ENCODE measurements at places on chromosomes 4 and X.

DNA sequence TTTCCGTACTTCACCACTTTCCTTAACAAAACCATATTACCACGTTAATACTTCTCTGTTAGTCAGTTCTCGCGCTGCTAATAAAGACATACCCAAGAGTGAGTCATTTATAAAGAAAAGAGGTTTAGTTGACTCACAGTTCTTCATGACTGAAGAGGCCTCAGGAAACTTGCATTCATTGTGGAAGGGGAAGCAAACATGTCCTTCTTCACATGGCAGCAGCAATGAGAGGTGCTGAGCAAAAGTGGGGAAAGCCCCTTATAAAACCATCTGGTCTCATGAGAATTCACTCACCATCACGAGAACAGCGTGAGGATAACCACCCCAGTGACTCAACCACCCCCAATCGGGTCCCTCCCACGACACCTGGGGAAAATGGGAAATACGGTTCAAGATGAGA, 289.8 kb upstream of the CLNK start:
- DNase-seq = no peak

DNA sequence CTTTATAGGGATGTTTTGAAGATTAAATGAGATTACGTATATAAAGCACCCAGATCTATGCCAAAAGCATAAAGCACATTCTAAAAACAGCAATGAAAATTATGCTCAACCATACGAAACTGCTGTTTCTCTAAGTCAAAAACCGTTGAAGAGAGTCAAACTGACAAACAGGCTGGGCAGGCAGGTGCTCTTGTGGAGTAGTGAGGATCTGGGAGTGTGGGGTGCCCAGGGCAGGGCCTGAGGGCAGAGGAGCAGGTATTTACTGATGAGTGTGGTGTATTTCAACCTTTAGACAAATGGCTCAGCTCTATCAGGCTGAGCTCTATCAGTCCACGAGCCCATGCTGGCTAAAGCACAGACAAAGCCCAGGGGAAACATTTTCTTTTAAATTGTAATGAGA, 40.4 kb downstream of the RELL1 start:
- DNase-seq = no peak

GRCh38 chr4:76074468-76074867, at the start of gene ART3:
TSS of gene ART3 (plus strand) at chr4:76074709. CDS start at chr4:76075890, 1,181 bp downstream.
- no peak for DNase-seq

DNA sequence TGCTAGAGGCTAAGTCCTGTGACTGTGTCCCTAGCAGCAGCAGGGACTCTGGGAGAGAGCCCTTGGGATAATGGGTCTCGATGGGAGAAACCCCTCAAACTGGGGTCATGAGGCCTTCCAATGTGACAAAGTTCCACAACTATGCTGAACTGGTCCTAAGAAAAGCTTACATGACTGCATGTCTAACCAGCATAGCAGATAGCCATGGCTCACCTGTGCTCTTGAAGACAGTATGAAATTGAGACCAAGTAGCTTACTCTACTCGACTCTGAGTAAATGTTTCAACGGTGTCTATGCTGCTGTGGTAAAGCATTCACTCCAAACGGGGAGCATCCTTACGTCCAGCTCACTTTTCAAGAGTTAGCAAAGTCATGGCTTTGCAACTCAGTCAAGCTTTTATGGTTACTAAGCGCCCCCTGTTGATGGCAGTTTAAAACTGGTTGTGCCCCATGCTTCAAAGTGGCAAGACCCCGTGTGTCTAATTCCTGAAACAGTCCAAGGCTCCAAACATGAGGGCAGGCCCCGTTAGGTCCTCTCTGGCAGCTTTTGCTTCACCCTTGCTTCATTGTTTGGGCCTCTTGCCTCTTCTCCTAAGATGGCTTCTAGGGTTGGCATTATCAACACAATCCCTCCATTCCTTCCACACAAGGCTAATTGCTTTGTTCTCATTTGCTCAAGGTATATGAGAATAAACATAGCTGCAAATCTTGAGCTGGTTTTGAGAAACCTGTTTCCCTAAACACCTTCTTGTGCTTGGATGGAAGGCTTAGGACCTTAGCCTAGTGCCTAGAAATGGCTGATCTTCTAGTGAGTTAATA, 46.6 kb downstream of the CCNG2 start:
- peak; percentile 79 for DNase-seq

- DNase-seq = no peak
These were observed 19.3 kb upstream of the VCX2 start for GRCh38 chrX:8190341-8190830.

DNA sequence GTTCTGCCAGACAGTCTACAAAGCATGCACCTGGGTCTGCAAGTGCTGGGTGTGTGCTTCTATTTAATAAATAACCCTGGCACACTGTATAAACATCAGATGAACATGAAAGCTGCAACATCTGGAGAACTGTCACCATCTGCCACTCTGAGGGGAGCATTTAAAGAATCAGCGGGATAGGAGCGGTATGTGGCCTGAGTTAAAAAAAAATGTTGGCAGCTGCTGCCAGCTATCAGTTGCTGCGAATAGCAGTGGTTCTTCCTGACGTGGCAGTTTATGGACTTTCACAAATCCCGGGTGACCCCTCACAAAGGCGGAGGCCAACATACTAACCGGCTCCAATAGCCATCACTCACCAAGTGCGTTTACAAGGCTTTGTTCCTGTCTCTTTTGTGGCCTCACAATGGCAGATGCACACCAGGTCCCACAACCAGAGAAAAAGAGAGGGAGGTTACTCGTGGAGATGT, 95.1 kb downstream of the RASL11B start:
- DNase-seq = no peak

GRCh38 chr4:112327965-112328733, 31.0 kb downstream of the ALPK1 start:
- DNase-seq = peak; percentile 68

DNA sequence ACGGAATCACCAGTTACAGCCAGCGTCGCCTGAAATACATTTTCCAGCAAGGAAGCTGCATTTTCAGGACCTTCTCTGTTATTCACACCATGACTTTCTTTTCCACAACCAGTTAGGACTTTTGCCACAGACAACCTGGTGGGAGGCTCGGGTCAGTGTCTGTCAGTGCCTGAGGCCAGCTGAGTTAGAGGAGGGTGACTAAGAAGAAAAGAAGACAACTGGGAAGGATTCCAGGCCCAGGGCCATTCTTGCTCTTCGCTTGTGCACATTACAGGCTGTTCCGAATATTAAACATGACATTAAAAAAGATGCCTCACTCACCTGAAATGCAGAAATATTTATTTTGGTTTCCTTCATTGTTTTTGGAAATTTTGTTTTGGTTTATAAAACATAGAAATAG, 21.4 kb upstream of the CENPU start:
- DNase-seq = peak; percentile 40

- peak; percentile 18 for DNase-seq
These were observed 373.3 kb downstream of the IDS start for GRCh38 chrX:149131774-149132173.

DNA sequence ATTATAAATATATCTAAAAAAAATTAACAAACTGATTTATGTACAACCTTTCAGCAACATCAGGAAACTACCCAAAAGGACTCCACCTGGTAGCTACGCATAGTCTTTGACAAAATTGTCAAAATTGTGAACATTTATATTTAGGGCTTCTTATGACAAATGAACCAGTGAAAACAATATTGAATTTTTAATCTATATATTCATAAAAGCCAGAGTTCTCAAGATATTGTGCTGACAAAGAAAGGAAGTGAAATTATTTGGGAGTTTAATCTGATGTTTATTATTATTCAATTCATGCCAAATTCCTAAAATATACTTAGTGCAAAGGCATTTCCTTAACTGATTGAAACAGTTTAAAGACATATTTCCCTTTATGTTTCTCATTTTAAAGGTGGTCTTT, 5.3 kb upstream of the SULT1B1 start:
- DNase-seq = no peak

- DNase-seq = no peak
These were observed 98.6 kb downstream of the AFAP1 start for GRCh38 chr4:7841071-7841470.

DNA sequence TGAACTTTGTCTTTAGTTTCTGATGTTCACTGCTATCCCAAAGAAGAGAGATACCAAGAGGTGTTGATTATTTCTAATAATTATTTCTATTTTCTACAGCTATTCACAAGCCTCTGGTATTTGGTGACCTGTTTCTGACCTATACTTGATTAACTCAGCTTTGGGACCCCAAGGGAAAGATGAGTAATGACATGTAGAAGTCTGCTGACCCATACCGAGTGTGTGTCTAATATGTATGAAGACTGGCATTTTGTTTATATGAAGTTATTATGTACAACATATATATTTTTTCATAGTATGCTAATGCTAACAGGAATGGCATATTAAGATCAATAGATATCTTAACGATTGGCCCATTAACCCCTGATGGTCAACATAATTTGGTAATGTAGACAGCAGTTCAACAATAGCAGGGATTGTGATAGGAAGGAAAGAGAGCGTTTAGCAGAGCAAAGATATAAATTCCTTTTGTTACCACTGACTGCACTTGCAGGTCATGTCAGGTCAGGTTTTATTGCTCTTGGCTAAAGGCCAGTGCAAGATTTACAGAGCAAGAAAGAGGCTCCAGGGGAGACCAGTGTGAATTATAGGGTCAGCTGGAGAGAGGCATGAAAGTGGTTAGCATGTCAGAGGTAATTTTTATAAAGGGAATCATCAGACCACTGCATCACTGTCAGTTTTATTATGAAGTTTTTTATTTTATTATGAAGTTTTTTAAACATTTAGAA, 94.7 kb upstream of the DIPK2B start:
- DNase-seq = peak; percentile 81
